Activated CD8-positive, alpha-beta T cell treated with anti-CD3 and anti-CD28 coated beads for 36 hours (primary cell): ENCODE measurements at places on chromosomes 1 and 21. TPM values are rescaled to one million over a fixed set of nuclear protein-coding genes. Genes with fewer than 3 reads are reported as not detected.
A peak's percentile ranks its signal among the peaks of the same experiment; 100 is the strongest.

DNA sequence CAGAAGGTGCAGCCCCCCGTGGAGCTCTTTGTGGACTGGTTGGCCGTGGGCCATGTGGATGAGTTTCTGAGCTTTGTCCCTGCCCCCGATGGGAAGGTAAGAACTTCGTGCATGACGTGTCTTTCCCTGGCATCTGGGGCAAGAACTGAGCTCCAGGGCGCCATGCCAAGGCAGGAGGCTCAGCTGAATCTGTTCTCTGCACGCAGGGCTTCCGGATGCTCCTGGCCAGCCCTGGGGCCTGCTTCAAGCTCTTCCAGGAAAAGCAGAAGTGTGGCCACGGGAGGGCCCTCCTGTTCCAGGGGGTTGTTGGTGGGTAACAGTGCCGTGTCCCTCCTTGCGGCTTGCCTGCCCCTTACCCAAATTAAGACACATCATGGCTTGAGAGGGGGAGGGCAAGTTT lies 27.7 kb downstream of the PADI3 start:
- DNase-seq = no peak

- peak; percentile 63 for DNase-seq
Measured at GRCh38 chr1:21175324-21175669, 1.4 kb downstream of the EIF4G3 start.

DNA sequence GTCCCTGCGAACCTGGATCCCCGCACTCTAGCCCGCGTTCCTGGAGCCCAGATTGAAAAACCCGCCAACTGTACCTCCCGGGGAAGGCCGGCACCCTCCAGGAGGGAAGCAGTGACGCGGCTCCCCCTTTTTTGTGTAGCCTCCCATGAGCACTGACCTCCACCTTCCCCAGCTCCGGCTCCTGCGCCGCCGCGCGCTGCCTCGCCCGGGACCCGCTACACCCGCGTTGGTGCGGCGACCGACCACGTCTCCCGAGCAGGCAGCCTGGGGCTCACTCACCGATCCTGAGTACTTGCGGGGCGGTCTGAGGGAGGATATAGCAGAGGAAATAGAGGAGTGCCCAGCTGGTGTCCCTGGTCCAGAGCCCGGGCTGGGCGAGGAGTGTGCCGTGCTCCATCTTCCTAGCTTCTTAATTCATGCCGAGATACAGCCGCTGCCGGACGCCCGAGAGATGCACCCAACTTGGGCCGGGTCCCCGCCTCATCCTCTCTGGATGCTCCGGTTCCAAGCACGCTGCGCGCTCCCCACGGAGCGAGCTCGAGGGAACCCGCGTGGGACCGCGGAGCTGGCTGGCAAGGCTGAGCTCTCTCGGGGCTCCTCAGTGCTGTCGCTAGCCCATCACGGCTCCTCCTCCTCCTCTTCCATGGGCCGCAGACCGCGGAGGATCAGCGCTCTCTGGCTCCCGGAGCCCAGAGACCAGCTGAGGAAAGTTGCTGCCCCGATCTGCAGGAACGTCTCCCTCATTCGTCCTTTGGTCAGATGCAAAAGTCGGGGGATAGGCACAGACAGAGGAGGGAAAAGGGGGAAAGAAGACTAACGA lies 482 bp downstream of the GRIK1 start:
- no peak for DNase-seq

- no peak for DNase-seq
Measured at GRCh38 chr1:83034851-83035250, 964.1 kb downstream of the TTLL7 start.

GRCh38 chr21:29121759-29122158 lies 8.7 kb upstream of the MAP3K7CL start:
- no peak for DNase-seq

GRCh38 chr1:183953031-183953430 lies 84.5 kb downstream of the COLGALT2 start:
- DNase-seq = no peak

DNA sequence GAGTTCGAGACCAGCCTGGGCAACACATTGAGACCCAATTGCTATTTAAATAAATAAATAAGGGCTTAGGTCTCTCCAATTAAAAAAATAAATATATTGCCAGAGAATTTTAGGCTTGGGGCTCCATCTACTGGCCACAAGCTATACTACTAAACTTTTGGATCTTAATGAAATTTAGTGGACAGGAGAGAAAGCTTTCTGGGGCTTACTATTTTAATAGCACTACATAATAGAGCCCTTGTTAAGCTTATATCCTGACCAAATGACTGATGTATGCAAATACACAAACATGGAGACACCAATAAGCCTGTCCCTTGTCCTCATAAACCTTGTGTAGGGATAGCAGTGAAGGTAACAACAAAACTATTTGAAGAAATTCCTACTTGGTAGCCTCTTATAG lies 18.4 kb downstream of the CCT3 start:
- peak; percentile 39 for DNase-seq

Gene MFN2
- total RNA-seq = 51.0 TPM

- no peak for DNase-seq
Measured at GRCh38 chr21:28699596-28700259, 292.9 kb downstream of the LTN1 start.

Gene ENAH
- 0.65 TPM for total RNA-seq

Gene SMIM1
- total RNA-seq = 2.2 TPM

- no peak for DNase-seq
Measured at GRCh38 chr21:42357307-42357706, 6.5 kb upstream of the TFF2 start.

- DNase-seq = no peak
Measured at GRCh38 chr1:176444286-176444685, 18.7 kb upstream of the PAPPA2 start.

Gene EPS8L3
- total RNA-seq = not detected

DNA sequence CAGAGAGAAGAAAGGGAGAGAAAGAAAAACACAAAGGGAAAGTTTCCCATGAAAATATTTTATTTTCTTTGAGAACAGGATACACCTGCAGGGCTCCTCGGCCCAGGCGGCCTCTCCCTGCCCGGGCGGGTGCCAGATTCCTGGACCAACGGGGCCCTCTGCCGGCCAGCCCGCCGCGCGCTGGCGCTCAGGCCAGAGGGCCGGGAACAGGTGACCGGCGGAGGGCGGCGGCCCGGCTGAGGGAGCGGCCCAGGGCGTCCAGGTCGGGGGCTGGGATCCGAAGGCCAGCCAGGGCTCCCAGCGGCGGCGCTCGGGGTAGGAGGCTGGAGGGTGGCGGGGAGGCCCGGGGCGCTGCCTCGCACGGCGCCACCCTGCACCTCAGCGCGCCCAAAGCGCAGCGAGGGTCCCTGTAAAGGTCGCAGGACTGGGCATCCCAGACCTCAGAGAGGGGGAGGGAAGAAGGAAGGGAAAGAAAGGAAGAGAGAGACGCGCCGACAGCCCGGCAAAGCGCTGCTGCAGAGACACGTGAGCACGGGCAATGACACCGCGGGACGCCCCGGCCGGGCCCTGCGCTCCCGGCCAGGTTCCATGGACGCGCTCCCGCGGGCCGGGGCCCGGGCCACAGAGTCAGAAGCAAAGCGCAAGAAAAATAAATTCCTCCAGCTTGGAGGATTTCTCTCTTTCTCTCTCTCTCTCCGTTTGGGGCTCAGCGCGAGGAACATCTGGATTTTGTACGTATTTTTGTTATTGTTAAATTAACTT lies 927 bp downstream of the WNT9A start:
- peak; percentile 62 for DNase-seq

DNA sequence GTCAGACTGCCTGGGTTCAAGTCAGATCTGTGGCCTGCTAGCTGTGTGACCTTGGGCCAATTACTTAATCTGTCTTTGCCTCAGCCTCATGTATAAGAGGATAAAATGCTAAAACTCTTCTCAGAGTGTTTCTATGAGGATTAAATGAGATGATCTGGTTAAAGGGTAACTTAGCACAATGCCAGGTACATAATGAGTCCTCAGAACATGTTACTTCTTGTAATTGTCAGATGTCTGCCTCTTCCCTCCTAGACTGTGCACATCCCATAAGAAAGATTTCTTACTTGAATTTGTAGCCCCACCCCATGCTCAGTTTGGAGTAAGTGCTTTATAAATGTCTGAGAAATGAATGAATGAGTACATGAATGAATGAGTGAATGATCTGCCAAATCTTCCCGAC lies 34.6 kb upstream of the HIVEP3 start:
- DNase-seq = no peak

DNA sequence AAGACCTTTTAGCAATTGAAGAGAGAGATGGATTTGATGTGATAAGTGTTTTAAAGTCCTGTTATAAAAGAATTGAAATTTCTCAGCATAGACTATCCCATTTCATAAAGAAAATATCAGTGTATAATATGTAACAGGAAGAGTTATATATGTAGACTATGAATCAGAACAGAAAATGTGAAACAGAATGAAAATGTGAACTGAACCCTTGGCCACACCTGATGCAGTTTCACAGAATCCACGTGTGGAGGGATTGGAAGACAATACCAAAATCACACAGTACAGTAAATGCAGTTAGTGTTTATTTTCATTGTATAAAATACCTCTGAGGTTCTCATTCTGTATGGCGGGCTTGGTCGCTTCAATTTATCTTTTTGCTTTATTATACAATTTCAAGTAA lies 9.9 kb upstream of the SLAMF1 start:
- DNase-seq = no peak

DNA sequence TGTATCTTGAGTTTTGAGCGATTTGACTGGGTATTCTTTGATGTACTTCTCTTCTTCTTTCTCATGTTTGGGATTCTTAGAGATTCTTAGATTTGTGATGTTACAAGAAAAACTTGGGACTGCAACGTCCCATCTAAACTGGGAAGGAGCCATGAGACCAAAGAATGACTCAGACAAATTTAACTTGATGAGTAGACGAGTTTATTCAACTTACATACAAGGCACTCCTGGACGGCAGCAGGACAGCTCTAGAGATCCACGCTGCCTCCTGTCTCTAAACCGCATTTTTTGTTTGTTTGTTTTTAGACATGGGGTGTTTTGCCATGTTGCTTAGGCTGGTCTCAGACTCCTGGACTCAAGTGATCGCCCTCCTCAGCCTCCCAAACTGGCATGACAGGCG lies 137.1 kb downstream of the PIK3R3 start:
- no peak for DNase-seq

- DNase-seq = no peak
Measured at GRCh38 chr1:190497565-190497964, 19.9 kb upstream of the BRINP3 start.

Gene SEC16B
- not detected for total RNA-seq

DNA sequence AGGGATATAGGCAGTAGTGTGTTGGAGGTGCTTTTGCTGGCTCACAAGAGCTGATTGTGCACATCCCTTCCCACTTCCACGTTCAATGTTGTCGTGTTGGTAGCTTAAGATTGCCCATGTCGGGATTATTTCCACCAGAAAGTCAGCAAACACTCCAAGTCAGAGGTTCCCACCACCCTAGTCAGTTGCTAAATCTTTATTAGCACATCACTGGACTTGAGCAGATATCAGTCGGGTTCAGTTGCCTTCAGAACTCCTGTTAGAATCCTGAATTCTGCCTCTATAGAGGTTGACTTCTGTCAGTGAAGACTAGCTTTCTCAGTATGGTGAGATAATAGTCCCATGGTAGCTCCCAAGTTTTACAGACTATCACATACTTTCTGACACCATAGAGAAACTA lies 10.5 kb downstream of the AGL start:
- DNase-seq = no peak

Gene OR2T35
- not detected for total RNA-seq

GRCh38 chr1:21659924-21660326 lies 9.2 kb downstream of the RAP1GAP start:
- no peak for DNase-seq

- DNase-seq = no peak
Measured at GRCh38 chr1:231605149-231606100, 21.2 kb upstream of the DISC1 start.

- DNase-seq = no peak
Measured at GRCh38 chr1:108817016-108817415, 39.9 kb downstream of the AKNAD1 start.

- no peak for DNase-seq
Measured at GRCh38 chr21:38244407-38244787, 12.4 kb upstream of the KCNJ15 start.

GRCh38 chr1:109979489-109980091 lies 5.0 kb upstream of the AHCYL1 start:
- no peak for DNase-seq

- no peak for DNase-seq
Measured at GRCh38 chr1:220767312-220768125, 19.2 kb upstream of the MTARC1 start.

Gene CHI3L1
- not detected for total RNA-seq

GRCh38 chr1:201565024-201565730 lies 26.2 kb downstream of the NAV1 start:
- DNase-seq = no peak

GRCh38 chr1:212062832-212063438 lies 27.4 kb downstream of the DTL start:
- no peak for DNase-seq

- DNase-seq = no peak
Measured at GRCh38 chr1:32902535-32902920, 1.3 kb upstream of the TMEM54 start.

Gene SLAMF9
- not detected for total RNA-seq

DNA sequence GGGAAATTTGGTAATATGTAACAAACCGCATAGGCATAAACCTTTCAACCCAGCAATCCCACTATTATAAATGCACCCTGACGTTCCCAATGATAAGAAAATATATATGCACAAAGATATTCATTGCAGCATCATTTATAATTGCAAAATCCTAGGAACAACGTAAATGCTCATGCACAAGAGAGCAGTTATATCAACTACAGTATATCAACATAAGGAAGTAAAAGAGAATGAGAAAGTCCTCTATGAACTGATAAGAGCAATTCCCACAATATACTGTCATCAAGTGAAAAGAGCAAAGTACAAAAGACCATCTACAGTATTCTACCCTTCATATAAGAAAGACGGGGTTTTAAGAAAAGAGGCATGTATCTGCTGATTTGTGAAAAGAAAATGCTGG lies 229.9 kb downstream of the SLC45A1 start:
- no peak for DNase-seq

Gene S1PR1
- total RNA-seq = 66.4 TPM

- DNase-seq = no peak
Measured at GRCh38 chr1:53938136-53938830, 7.2 kb downstream of the IFT25 start.

- peak; percentile 70 for DNase-seq
Measured at GRCh38 chr1:206575165-206575893, 36.9 kb downstream of the EIF2D start.

Gene LRRC71
- total RNA-seq = not detected

Gene RGS5
- 3.6 TPM for total RNA-seq

DNA sequence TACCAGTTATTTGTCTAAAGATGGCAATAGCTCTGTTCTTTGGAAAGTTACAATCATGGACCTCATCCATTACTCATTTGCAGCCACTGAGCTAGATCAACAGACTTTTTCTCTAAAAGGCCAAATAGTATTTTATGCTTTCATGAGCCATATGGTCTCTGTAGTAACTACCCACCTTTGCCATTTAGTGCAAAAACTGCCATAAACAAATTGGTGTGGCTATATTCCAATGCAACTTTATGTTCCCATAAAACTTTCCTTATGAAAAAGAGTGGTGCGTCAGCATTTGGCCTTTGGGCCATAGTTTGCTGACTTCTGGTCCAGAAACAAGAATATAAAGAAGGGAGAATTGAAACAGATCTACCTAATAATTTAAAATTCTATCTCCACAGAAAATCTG lies 20.1 kb upstream of the KCTD3 start:
- no peak for DNase-seq
